Skin of body (tissue), 3 donors: ENCODE measurements at places on chromosomes 16 and 17. TPM values are rescaled to one million over a fixed set of nuclear protein-coding genes. Genes with fewer than 3 reads are reported as not detected.

OTOP2 gene
- not detected for total RNA-seq

AOC2 gene
- 0.79 TPM for total RNA-seq

PABPN1L gene
- not detected for total RNA-seq

OR2C1 gene
- total RNA-seq, result 0.30 TPM

KRTAP4-5 gene
- total RNA-seq, result 1.3 TPM

PIMREG gene
- 9.0 TPM for total RNA-seq

CHD9 gene
- total RNA-seq, result 99.4 TPM

TMEM114 gene
- not detected for total RNA-seq

MILR1 gene
- total RNA-seq, result 5.2 TPM

RPS6KB1 gene
- total RNA-seq, result 37.5 TPM

FAM20A gene
- 4.7 TPM for total RNA-seq

SEPTIN12 gene
- total RNA-seq, result not detected

MFAP4 gene
- 126 TPM for total RNA-seq

PLA2G10 gene
- not detected for total RNA-seq

C17orf50 gene
- total RNA-seq, result not detected

AANAT gene
- total RNA-seq, result not detected

JMJD6 gene
- total RNA-seq, result 19.1 TPM

KRTAP2-3 gene
- total RNA-seq, result 0.30 TPM

ZNF205 gene
- total RNA-seq, result 6.1 TPM
